ENCODE measurements at places on chromosomes 7 and 10.

DNA sequence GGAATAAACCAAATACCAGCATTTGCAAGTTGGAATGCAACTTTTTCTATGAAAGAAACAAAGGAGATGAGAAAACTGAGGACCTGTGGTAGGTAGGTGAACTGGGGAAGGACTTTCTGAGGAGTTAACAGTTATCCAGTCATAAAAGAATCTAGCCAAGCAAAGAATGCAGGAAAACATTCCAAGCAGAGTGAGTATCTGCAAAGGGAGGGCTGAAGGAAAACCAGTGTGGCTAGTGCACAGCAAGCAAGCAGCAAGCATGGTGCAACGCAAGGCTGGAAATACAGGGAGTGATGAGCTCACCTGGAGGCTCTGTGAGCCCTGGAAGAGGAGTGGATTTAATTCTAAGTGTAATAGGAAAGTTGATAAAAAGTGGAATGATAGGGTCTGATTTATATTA lies 44.0 kb downstream of the RTKN2 start:
- DNase-seq: no peak

GRCh38 chr7:20264623-20265022 lies 47.4 kb upstream of the MACC1 start:
- DNase-seq: no peak

DNA sequence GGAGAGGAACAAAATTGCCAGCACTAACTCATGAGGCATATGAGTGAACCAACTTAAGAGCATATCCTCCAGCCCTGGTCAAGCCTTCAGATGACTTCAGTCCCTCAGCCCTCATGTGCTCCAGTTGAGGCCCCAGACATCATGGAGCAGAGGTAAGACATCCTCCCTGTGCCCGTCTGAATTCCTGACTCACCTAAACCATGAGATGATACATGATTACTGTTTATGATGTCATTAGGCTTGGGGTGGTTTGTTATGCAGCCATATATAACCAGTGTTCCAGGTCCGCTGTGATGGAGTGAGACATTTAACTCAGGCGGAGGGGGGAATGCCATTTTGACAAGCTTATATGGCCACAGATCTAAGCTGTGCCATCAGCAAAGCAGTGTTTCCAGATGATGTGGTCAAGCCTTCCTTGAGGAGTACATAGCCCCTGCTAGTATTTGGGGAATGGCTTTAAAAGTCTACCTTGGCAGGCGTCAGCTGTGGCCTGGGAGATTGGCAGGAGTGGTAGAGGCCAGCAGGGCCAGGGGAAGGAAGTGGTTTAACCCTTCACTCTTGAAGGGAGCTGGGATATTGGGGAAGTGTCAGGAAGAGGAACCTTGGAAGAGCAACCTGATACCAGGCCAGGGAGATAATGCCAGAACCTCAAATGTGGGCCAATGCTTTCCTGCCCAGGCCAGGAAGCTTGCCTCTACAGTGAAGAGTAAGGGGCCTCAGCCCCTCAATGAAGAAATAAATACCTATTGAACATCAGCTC lies 343.0 kb upstream of the PODXL start:
- no peak for DNase-seq

GRCh38 chr10:20185116-20185515 lies 368.9 kb downstream of the PLXDC2 start:
- DNase-seq: no peak

DNA sequence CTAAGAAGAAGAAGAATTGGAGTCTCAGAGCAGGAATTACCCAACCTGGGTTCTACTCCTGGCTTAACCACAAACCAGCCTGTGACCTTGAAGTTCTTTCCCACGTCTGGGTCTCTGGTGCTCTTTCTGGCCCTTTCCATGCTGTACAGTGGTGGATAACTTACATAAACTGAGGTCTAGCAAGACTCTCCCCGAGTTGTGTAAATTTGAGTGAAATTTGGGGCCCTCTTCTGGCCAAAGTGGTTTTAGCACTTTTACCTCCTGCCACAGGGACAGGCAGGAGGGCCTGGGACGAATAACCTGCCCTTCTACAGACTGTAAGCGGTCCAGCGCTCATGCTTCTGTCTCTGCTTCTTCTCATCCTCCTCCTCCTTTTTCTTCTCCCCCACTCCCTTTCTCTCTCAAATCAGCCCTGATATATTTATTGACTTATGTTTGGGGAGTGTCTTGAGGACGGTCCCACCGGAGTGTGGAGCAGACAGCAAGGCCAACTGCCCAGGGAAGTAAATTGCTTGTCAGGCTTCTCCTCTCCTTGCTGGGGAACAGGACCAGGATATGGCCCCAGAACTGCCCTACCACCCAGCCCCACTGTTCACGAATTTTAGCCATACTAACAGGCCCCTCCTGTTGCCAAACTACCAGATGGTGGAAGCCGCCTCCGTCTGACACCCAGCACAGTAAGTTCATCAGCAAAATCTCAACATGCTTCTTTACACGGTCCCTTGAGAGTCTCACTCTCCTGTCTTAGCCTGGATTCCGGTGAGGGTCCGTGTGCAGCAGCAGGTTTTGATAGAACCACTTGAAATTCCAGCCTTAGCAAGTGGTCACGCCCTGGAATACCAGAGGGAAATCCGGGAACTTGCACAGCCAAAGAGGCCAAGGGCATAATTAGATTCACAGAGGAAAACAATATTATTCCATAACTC lies 4.0 kb upstream of the SH3PXD2A start:
- DNase-seq: peak; percentile 64

GRCh38 chr10:58266826-58267712 lies 625 bp downstream of the IPMK start:
- peak; percentile 44 for DNase-seq

GRCh38 chr7:133167300-133167699 lies 85.4 kb upstream of the CHCHD3 start:
- DNase-seq: no peak

DNA sequence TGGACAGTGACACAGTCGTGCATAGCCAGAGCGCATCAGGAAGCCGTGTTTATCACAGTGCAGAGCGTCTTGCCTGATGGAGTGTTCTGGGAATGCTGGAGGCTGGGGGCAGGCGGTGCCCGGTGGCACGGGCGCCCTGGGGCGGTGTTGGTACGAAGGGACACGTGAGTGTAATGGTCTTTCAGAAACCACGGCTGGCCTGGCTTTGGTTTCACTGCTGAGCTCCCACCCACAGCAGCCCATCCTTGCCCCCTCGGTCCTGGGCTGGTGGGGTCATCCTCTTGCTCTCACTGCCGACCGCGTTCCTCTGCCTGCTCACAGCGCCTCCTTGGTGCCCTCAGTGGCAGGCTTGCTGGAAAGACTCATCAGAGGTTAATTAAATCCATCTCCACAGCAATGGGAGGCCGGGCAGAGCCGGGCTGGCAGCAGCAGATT lies 50.6 kb downstream of the NKX6-2 start:
- no peak for DNase-seq

GRCh38 chr7:148180075-148180474 lies 410.5 kb upstream of the C7orf33 start:
- DNase-seq: no peak

DNA sequence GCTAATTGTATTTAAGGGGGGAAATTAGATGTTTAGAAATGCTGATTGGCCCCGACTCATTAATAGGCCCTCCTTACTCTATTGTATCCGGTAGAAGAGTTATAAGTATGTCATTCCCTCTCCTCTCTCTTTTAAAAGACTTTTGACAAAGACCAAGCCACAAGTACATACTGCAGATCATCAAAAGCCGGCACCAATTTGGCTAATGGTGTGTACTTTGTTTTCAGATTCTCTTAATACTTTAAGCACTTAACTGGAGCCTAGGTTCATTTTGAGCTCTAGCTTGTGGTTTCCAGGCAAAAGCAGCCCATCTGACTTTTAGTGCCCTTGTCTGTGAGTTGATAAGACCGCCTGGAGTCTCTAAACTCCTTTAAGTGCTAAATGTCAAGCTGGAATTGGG lies 210.0 kb upstream of the LYZL1 start:
- no peak for DNase-seq

DNA sequence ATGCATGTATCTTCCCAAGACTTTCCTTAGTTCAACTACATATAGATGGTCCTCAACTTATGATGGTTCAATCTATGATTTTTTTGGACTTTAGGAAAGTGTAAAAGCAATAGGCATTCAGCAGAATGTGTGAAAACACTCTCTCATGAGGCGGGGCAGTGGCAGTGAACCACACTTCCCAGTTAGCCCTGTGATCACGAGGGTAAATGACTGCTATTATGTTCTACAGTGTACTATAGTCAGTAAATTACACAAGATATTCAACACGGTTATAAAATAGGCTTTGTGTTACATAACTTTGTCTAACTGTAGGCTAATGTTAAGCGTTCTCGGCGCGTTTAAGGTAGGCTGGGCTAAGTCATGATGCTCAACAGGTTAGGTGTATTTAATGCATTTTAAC lies 169.3 kb downstream of the AMPH start:
- no peak for DNase-seq
